Frontal cortex (tissue), 4 donors: ENCODE measurements at places on chromosomes 11 and 22. TPM values are rescaled to one million over a fixed set of nuclear protein-coding genes. Genes with fewer than 3 reads are reported as not detected.

GRCh38 chr11:112564228-112564955 is 303.7 kb upstream of the PLET1 start:
- DNase-seq: peak; percentile 33

GRCh38 chr11:13685461-13686108 is 17.1 kb downstream of the FAR1 start:
- DNase-seq: no peak

DNA sequence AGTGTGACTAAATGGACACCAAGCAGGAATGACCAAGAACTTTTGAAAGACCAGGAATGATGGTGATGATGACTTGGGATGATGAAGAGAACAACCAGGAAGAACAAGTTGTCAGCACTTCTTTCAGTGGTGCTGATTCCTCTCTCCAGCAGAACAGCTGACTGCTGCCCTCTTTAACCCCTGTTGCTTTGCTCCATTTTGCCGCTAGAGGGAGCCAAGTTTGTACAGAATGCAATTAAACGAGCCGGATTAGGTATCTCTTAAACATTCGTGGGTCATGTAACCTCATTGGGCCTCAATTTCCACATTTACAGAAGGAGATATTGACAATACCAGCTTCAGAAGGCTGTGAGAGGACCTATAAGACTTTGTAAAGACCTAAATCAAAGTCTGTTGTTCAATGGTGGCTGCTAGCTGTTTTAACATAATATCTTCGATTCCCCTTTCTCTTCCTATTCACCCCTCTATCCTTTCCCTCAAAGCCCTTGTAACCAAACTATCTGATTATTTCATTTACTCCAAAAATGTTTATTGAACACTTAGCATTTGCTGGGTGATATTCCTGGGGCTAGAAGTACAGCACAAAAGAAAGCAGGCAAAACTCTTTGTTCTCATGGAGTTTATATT is 1.9 kb downstream of the OR4S1 start:
- DNase-seq: peak; percentile 2

DNA sequence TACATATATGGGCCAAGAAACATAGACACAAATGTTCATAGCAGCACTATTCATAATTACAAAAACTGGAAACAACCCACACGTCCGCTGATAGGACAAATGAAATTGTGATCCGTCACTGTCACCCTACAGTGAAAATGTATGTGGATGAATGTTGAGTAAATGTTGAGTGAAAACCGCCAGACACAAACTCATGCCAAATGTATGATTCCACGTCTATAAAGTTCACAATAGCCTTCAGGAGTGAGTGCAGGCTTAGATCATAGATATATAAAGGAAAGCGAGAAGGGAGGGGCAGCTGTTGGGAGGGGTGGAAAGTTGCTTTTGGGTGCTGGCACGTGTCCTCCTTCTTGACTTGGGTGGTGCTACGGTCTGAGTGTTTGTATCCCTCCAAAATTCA is 33.6 kb downstream of the DBX1 start:
- no peak for DNase-seq

DNA sequence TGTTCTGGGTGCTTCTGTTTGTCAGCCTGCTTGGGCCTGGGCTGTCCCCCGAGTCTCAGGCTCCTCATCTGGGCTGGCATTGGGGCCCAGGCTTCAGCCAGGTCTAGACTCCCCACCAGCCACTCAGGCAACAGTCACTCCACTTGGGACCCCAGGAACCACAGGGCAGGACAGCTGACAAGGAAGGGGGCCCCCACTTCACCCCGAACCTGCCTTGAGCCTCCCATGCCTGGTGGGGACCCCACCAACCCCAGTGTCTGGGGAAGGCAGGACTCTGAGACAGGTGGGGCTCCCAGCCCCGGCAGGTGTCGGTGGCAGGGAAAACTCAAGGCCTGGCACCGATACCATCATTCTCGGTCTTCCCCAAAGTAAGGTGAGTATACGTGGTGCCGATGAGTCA is 11.7 kb upstream of the LTO1 start:
- no peak for DNase-seq

GRCh38 chr22:48868554-48868953 is 959.1 kb downstream of the BRD1 start:
- no peak for DNase-seq

DNA sequence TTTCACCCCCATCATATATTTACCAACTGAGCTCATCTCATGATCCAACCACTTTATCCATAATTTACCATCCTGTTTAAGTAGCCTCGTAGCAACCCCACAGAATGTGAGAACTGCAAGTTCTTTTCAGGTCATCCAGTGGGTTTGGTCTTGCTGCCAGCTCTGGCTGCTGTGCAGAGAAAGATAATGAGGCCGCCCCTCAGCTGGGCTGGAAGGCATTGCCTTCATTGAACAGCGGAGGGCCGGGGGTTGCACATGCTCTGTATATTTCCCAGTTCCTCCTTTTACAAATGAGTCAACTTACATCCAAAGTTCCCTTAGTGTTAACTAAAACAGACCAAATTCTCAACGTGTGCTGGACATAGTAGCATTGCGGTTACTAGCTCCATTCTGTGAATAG is 96.7 kb downstream of the SYN3 start:
- no peak for DNase-seq

DNA sequence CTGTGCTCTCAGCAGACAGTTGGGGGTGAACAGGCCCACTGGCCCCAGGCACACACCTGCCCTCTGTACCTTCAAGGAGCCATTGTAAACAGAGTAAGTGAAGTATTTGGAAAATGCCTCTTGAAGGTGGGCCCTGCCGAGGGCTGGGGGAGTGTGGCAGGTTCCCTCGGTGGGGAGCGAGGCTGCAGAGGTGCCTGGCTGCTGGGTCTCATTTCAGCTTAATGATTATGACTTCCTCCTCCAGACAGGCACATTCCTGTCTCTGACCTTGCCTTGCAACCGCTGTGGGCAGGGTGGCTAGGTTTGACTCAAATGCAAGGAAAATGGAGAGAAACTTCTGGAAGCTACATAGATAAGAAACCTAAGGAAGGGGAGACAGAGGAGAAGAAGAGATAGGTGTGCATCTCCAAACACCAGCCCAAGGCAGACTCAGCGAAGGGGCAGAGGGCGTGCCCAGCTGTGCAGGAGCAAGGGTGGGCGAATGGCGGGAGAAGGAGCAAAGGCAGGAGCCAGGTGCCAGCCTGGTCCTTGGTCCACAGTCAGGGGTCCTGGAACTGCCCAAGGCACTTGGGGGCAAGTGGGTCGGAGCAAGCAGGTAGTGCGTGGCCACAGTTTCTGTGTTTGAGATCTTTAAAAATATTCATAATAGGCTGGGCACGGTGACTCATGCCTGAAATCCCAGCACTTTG is 14.0 kb downstream of the GRAMD4 start:
- no peak for DNase-seq

DNA sequence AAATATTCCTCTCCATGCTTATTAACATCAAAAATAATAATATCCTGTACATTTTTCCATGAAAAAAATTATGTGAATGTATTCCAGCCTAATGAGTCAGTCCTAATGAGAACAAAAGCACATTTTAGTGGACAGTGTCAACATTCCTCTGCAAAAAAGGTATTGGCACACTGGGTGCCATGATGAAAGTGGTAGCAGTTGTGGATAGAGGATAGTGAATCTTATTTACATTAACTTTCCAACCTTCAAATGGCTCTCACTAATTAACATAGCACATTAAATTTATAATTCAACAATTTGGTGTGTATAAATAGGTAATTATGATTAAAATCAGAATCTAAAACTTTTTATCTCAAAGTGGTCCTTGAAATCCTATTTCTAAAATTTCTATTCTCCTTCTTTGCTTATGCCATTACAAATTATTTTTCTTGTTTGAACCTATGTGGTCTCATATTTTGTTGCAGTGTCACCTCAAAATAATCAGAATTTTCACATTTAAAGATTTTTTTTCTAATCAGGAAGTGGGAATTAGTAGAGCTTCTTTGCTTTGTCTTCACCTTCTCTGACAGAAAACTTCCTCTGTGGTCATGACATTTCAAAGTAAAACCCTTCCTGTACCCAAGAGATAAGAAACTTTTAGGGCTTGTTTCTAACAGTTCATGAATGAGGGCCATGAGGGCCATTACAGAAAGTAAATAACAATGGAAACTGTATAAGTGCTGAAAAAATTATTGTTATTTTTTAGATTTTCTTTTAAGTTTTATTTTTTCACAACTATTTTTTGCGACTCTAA is 18.7 kb downstream of the SOX6 start:
- no peak for DNase-seq

- DNase-seq: no peak
Observed at GRCh38 chr11:69309631-69310280, 15.8 kb downstream of the MYEOV start.

DNA sequence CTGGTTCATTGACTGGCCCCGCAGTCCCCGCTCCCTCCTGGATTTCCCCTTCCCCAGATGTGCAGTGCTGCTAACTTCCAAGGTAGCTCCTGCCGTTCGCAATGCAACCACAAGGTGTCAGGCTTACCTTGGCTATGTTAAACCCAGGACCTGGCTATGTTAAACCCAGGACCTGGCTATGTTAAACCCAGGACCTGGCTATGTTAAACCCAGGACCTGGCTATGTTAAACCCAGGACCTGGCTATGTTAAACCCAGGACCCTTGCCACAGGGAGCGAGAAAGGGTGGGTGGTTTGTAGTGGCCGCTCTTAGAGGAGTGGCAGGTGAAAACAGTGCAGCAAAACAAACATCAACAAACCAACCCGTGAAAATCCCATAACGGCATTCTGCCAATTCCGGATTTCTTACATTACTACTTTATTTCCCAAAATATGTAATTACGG is 2.9 kb upstream of the ADAMTS8 start:
- DNase-seq: no peak

Gene MISFA
- 1.2 TPM for total RNA-seq

Gene PAMR1
- total RNA-seq: 2.0 TPM

Gene SPON1
- total RNA-seq: 33.4 TPM

Gene FDXACB1
- 10.2 TPM for total RNA-seq
